ENCODE measurements at places on chromosomes 1 and 21.

GRCh38 chr1:204858363-204858821 is 12.3 kb upstream of the NFASC start:
- DNase-seq, result no peak

GRCh38 chr1:156056326-156056849 is 1.8 kb downstream of the LAMTOR2 start:
- no peak for DNase-seq

- DNase-seq, result no peak
These were observed 32.8 kb upstream of the KCNJ15 start for GRCh38 chr21:38223893-38224540.

DNA sequence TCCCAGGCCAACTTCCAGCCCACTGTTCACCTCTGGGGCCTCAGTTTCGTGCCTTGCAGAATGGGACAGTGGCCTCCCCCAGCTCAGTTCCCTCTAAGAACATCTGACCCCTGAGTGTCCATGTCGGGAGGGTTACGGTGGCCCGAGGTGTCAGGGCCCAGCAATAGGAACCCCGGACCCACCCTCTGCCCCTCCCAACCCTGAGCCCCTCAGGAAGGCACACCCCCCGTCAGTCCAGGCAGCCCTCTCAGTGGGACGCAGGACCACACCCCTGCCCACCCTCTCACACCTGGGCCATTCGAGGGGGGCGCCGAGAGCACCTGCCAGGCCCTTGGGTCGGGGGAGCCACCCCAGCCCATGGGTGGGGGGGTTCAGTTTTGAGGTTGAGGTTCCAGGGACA is 447 bp downstream of the TTC34 start:
- no peak for DNase-seq

DNA sequence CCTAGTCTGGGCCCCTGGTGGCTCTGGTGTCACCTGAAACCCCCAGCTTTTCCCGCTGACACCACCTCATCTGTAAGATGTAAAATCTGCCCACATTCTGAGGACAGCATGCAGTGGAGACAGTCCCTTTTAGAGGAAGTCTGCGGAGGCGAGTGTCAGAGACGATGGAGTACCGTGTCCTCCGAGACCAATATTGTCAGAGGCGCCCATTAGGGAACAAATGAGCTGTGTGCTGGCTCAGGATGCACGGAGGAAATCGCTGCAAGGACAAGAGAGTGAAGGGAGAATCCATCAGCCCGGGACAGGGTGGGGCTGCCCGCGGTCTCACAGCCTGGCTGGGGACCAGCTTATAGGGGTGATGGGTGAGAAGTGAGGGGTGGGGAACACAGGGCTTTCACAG is 214.8 kb downstream of the MATN1 start:
- no peak for DNase-seq

- no peak for DNase-seq
These were observed 742 bp upstream of the PDE9A start for GRCh38 chr21:42652527-42653230.

DNA sequence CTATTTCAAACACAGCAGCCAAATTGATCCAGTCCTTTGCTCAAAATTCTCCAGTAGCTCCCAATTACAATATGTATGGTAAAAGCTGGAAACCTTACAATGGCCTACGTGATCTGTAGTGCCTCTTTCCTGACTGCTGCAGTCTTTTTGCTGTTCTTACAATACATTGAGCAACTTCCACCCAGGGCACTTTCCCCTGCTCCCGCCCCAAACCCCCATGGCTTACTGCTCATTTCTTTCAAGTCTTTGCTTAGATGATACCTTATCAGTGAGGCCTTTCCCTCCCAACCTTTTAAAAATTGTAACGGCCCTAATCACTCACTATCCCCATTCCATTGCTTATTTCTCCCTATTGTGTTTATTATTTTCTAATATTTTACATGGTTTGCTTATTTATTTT is 43.9 kb upstream of the APOBEC4 start:
- DNase-seq, result no peak

DNA sequence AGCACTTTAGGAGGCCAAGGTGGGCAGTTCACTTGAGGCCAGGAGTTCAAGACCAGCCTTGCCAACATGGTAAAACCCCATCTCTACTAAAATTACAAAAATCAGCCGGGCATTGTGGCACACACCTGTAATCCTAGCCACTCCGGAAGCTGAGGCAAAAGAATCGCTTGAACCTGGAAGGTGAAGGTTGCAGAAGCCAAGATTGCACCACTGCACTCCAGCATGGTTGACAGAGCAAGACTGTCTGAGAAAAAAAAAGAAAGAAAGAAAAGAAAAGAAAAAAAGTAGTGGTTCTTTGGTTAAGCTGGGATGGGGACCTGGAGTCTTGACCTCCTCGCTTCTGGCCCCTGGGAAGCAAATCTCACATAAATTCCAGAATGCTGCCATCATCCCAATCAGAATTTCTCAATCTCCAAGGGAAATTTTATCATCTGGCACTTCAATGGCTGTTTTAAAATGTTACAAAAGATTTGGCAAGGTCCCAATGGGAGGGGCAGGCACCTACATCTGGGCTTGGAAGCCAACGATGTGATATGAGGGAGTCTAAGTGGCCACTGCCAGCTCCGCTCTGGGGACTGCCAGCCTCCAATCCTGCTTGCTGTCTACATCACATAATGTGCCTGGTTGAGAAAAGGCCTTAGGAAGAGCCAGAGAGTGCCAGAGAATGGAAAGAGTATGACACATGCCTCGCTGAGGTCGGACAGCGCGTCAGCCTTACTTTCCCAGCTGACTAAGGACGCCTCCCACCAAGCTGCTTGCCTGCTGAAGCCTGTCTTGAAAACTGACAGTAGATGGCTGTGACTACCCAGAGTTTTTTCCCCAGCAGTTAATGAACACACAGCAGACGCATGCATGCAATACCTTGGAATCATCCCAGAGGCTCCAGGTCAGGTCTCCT is 42.1 kb upstream of the SRP9 start:
- DNase-seq, result peak; percentile 64

DNA sequence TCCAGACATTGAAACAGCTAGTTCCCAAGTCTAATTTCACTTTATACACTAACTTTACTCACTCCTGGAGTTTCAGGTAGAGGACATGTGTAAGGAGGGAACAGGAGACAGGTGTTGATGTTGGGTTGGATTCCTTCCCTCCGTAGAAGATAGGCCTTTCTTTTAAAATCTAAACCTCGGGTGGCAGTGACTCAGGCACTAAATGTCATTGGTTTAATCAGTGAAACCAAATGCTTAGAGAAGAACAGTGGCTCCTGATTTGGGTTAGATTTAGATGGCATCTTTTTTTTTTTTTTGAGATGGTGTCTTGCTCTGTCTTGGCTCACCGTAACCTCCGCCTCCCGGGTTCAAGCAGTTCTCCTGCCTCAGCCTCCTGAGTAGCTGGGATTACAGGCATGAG is 7.2 kb downstream of the CAP1 start:
- no peak for DNase-seq

DNA sequence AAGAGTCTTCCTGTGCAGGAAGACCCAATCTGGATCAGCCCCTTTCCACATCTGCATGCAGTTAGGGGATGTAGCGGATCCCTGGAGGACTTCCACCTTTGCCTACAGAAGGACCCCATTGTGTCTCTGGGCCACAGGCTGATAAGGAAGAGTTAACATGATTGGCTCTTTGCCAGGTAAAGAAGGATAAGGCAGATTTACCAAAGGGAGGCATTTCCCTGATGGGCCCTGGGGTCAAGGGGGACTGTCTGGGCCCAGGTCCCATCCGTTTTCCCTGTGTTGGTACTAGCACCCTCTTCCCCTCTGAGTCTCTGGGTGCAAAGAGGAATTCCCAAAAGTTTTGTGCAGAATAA is 29.1 kb downstream of the SLC26A9 start:
- DNase-seq, result no peak

GRCh38 chr1:160794376-160794775 is 1.6 kb upstream of the LY9 start:
- DNase-seq, result no peak

- no peak for DNase-seq
These were observed 7.8 kb downstream of the MAP3K6 start for GRCh38 chr1:27358928-27359313.

DNA sequence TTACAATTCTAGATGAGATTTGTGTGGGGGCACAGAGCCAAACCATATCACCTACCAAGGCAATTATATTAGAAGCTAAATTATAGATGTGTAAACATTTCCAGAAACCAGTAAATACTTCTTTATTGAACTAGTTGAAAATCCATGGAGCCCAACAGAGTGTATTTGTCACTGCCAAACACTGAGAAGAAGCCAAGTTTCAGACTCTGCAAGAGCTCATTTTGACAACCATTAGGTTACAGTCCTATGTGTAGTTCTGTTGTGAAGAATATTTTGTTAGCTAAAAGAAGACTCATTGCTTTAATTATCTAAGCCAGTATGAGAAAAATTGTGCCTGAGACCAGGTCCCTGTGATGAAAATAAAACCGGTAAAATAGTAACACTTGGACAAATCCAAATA is 358.9 kb upstream of the SGIP1 start:
- no peak for DNase-seq

DNA sequence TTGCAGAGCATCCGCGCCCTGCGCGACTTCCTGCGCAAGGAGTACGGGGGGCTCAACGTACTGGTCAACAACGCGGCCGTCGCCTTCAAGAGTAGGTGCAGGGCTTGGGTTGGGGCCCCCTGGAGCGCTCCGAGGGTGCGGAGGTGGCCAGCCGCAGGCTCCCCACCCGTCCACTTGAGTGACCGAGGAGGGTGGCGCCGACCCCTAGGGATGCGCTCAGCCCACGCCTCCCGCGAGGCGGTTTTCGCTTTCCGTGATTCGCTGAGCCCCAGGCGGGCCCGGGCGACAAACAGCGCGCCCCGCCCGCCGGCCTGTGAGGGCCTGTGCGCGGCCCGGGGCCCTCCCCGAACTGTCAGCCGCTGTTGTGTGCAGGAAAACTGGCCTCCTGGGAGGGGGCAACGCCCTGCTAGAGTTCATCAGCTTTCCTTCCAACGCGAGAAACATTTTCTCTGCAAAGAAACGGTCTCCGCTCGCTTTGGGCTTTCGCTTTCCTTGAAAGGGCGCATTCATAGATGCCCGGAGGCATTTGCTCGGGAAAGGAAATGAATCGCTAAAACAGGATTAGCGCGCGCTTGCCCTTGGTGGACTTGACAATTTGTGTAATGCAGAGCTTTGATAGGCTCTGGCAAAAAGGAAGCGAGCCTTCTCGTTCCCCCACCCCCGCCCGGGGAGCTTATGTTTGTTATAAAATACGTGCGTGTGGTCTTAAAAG is 668 bp downstream of the CBR3 start:
- no peak for DNase-seq

DNA sequence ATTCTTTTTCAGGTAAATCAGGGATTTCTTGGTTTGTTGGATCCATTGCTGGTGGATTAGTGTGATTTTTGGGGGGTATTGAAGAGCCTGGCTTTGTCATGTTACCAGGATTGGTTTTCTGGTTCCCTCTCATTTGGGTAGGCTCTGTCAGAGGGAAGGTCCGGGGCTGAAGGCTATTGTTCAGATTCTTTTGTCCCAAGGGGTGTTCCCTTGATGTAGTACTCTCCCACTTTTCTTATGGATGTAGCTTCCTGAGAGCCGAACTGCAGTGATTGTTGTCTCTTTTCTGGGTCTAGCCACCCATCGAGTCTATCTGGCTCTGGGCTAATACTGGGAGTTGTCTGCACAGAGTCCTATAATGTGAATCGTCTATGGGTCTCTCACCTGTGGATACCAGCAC is 17.6 kb upstream of the CCSAP start:
- no peak for DNase-seq

DNA sequence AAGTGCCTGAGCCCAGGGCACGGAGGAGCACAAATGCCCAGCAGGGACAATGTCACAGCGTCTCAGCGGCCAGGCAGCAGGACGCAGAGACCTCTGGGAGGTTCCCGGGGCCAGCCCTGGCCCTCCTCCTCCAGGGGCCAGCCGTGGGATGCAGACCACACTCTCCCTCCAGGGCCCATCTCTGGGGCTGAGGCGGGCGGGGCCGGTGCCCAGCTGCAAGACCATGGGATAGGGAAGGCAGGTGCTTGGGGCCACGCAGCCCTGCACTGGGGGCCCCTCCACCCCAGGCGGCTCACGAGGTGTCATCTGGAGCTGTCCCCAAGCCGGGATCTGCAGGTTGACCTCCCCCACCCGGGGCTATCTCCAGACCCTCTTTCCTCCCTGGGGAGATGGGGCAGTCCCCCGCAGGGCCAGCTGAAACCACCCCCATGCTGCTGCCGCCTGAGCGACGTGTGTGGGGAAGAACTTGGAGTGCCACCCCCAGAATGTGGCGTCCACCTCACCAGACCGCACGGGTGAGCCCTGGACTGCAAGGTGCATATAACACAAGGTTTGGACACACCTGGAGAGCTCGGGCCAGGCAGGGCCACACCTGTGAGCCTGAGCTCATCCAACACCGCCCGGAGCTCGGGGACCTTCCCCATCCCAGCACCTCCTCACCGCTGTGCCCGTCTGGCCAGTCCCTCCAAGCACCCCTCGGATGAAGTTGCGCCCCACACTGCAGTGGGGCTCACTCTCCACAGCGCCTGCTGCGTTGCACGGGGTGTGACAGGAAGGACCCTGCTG is 4.1 kb upstream of the TTLL10 start:
- no peak for DNase-seq

DNA sequence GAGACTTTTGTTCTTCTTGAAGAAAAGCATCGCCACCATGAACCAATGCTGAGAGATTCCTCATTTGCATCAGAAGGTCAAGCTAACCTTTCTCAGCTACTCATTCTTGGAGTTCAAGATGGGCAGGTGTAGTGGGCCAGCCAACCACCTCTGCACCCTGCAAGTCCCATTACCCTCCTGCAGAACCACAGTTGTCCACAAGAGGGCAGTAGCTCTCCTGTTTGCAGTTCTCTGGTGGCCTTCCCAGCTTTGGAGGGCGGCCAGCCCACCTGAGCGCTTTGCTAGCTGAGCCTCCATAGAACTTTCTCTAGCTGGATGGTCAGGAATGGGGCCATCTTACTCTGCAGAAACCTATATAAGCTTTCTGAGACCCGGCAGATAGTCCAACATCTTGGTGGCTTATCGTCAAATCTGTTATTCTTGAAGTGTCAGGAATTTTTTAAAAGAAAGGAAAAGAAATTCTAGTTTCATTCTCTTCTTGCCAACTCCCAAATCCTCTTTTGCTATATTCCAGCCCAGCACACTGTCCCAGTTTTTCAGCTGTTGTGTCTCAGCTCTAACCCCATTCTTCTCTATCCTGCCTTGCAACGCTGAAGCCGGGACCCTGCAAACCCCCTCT is 11.0 kb upstream of the LMX1A start:
- peak; percentile 33 for DNase-seq

DNA sequence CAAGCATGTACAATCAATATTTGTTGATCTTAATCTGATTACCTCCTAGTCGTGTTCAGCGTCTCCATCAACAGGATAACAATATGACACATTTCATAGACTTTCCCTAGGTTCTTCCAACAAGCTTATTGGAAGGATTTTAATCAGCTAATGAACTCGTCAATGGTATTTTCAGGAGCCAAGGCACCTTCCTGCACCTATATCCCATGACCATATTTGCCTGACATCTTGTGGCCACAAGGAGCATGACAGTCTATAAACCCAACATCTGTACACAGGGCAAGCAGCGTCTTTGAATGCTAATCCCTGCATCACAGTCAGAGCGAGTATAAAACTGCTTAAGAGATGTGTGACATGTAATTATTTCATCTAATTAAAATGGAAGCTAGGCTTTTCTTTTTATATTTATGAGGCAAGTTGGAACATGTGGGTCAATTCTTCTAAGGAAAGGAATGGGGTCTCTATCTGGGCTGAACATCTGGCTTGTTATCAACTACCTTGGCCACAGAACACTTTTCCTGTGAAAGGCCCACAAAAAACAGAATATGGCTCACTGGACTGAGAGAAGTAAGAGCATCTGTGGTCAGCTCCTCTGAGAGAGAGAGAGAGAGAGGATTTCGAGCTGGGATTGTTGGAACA is 388.8 kb downstream of the NTNG1 start:
- no peak for DNase-seq

GRCh38 chr1:15885701-15886610 is 38.4 kb downstream of the SPEN start:
- DNase-seq, result peak; percentile 90
